Activated CD8-positive, alpha-beta memory T cell treated with anti-CD3 and anti-CD28 coated beads, Interleukin-2, amount 50 U/mL, for 48 hours (primary cell): ENCODE measurements at places on chromosomes 7 and 10.

DNA sequence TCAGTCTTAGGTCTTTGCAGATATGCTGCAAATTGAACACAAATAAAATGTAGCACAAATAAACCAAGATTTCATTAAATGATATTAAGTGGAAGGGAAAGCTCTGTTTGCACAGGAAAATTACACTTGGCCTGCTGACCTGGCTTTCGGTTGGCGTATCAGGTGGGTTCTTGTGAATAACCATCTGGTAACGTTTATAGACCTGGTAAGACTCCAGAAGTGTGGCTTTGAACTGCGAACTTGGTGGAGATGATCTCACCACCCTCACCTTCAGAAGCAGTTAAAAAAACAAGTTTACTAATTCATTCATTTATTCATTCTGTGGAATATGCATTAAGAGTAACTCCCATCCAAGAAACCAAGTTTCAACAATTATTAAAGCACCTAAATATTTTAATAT, 28.1 kb downstream of the ATE1 start:
- DNase-seq, result no peak

- no peak for DNase-seq
Measured at GRCh38 chr10:101763141-101763846, 12.6 kb downstream of the FGF8 start.

DNA sequence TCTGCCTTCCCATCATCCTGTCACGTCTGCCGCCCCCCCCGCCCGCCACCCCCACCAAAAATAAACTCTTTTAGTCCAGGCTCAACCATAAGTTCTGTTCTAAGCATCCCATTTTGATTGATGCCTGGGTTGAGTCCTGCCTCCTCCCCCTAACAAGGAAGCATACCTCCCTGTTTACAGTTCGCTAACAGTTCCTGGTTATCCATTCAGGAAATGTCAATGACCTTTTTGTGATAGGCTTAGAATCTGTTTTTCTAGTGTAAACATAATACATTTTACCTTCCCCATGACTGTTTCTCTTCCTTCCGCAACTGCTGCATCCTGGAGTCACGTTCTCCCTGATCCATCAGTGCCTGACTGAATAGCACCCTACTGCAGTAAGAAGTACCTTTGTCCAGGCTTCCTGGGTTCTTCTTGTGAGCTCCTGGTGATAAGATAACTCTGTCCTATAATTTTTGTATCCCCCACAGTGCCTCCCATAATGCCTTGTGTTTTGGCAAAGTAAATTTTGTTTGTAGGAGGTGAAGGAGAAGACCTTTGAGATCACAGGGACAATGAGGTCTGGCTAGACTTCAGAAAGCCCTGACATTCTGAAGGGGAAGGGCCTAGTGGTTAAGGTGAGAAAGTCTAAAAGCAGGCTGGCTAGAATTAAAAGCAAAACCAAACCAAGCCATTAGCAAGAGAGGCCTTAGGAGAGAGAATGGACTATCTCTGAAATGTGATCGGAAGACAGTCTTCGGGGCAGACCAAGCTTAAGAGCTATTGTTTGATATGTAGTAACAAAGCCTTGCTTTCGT, 7.3 kb downstream of the AGFG2 start:
- no peak for DNase-seq

DNA sequence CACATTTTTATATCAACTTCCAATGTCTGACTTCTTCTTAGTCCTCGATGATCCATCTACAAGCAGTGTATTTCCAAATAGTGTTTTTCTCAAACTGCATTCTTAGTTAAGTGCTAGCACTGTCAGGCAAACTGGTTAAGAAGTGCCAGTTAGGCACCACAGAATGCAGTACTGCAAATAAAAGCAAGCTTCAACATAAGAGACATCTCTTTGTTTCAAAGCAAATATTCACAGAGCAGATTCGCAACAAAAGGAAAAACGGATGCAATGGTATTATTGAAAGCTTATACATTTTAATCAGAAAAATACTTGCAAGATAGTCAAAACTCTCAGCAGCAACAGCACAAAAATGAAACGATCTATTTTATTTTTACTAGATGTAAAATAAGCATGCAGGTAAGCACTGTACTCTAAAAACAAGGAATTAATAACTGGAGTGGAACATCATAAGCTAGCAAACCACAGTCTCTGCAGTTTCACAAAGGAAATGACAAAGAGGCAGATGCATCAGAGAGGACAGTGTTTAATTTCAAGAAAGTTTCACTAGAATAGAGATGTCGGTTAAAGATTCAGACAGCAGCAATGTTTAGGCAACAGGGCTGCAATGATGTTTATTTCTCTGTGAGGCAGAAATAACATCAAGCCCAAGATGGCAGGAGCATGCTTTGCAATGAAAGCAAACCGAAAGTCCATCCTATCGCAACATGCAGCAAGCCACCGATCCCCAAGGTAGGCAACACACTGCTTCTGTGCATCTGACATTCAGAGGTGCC, 82.0 kb downstream of the FGFR2 start:
- no peak for DNase-seq

DNA sequence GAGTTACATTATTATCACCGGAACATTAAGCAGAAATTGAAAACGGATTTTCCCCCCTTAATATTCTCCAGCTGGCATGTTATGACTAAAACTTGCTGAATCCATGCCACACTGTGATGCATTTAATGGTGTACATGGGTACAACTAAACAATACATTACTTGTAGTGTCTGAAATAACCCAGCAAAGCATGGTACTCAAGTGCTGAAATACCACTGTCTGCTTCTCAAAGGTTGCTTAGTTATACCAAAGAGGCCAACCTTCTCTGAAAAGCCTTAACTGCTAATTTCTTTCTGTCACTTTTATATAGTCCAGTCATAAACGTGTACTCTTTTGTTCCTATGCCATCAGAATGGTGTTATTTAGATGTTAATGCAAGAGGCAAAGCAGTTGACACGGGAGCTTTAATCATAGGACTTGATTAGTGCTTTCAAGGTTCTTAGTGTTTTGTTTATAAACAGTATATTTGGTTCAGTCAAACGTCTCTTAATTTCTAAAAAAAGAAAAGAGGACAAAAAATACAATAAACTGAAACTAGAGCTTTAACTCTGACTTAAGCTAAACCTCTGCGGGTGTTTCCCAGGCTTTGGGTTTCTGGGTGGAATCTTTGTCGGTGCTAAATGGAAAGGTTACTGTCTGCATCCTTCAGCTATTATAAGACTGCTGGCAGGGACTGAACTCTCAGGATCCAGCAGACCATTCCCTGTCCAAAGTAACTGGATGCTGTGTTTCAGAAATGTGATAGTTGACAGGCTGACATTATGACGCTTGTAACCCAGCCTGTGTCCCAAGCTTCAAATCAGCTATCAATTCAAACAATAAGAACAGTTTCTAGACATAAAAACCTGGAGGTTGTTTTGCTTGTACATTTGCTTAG, 202.6 kb downstream of the PPP1R3A start:
- DNase-seq, result no peak

GRCh38 chr10:89503652-89504370, 31.6 kb downstream of the SLC16A12 start:
- no peak for DNase-seq

DNA sequence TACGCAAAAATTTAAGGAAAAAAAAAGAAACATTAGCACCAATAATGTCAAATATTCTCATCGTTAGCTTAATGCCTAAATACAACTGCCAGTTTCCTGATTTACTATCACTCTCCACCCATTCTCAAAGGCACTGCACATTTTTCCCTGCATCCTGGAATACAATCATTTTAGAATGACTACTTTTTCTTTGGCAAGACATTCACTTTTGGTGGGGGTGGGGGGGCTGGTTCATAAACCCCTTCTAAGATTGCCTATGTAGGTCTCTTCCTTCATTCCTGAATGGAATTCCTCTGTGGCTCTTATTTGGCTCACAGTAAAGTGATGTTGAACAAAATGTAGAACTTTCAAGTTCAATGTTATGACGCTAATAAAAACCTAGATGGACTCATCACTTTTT, 74.3 kb downstream of the RNLS start:
- DNase-seq, result no peak

DNA sequence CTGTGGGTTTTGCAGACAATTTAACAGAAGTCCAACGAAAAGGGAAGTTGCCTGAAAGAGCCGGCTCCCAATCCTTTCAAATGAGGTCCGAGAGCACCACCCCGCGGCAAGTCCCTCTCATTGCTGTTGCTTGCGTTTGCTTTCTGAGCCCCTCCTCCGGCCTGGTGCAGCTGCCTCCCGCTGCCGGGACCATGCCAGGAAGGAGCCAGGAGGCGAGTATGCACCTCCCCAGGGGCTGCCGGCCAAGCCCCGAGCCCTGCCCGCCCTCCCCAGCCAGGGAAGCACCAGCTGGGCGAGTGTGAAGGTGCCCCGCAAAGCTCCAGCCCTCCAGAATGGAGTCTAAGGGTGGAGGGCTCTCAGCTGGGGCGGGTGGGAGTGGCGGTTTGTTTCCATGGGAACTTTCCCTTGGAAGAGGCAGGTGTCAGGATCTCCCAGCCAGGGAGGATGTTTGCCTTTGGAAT, 25.8 kb upstream of the PPP2R2D start:
- peak; percentile 84 for DNase-seq
